AG04450 (cell line): ENCODE measurements at places on chromosomes 1 and 21.

GRCh38 chr21:16891821-16892220 lies 621.0 kb upstream of the CXADR start:
- DNase-seq = peak; percentile 29

- DNase-seq = no peak
These were observed 27.5 kb upstream of the RASAL2 start for GRCh38 chr1:178066296-178066907.

GRCh38 chr21:16084776-16085364 lies 355.1 kb downstream of the USP25 start:
- no peak for DNase-seq

DNA sequence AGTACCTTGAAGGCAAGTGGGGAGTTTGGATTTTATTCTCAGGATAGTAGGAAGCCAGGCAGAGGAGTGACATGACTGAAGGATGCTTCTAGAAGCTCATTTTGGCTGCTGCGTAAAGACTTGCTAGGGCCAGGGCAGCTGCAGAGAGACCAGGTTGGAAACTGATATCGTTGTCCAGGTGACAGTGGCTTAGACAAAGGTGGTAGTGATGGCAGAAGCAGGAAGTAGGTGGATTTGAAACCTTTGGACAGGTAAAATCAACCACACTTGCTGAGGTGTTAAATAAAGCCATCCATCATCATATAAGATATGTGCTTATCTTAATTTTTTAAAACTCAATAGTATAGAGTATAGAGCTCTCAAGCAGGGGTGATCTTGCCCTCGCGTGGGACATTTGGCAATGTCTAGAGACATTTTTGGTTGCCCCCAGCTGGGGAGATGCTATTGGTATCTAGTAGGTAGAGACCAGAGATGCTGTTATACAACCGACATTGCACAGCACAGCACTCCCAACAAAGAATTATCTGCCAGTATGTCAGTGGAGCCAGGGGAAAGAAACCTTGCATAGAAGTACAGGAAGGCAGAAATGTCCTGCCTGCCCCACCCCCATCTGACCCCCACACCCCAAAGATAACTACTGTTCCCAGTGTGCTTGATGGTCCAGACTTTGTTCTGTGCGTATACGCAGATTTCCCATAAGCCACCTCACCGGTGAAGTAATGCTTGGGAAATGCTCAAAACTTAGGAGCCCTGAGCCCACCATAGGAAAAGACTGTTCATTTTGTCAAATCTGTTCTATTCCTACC lies 31.1 kb downstream of the TMEM51 start:
- DNase-seq = no peak

GRCh38 chr1:165492845-165493373 lies 48.0 kb upstream of the RXRG start:
- no peak for DNase-seq

GRCh38 chr1:49364676-49365075 lies 588.0 kb upstream of the BEND5 start:
- DNase-seq = no peak

DNA sequence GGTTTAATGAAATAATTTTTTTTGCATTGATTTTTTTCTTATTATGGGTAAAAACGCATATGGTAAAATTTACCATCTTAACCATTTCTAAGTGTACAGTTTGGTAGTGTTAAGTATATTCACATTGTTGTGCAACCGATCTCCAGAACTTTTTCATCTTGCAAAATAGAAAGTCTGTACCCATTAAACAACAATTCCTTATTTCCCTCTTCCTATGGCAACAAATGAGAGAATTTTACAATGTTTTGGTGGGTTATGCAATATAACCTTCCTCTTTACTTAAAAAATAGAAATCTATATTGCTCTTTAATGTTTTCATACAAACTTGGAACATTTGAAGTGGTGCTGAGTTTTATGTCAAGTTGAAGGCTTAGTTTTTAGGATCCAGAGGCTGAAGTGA lies 26.6 kb downstream of the MAP3K7CL start:
- DNase-seq = no peak

DNA sequence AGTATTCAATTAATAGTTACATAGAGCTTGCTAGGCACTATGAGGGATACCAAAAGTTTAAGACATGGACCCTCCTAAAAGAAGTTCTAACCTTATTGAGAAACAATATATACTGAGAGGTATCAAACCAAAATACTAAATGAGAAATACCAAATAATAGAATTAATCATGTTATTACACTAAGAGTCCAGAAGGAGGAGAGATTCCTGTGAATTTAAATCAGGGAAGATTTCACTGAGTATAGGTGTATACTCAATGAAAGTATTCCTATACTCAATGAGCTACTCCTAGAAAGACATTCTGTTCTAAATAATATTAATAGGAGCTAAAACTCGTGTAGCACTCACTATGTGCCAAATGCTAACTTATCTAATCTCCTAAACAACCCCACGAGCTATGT lies 9.4 kb downstream of the CR1L start:
- DNase-seq = no peak

DNA sequence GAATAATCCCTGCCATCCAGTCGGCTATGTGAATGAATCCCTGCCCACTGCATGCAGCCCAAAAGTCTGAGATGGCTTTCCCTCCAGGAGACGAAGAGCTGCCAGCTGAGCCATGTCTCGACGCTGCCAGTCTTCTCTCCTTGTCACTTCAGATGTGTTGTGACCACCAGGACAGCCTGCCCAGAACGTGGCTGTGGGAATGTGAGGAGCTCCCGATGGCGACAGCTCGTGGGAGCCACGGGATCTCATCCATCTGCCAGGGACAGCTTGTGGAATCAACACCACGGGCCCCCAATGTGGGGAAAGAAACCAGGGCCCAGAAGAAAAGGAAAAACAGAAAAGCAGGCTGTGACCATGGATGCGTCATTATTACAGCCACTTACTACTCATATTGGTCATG lies 67.2 kb downstream of the NFASC start:
- no peak for DNase-seq

GRCh38 chr1:108570128-108570527 lies 10.2 kb downstream of the EEIG2 start:
- DNase-seq = no peak

- no peak for DNase-seq
These were observed 1.1 kb upstream of the SETDB1 start for GRCh38 chr1:150925080-150925479.

- DNase-seq = no peak
These were observed 2.0 kb downstream of the HUNK start for GRCh38 chr21:31874812-31875212.

GRCh38 chr1:220207411-220207810 lies 64.8 kb downstream of the RAB3GAP2 start:
- no peak for DNase-seq

- no peak for DNase-seq
These were observed 33.3 kb upstream of the MUTYH start for GRCh38 chr1:45373573-45373972.

- DNase-seq = no peak
These were observed 567.6 kb downstream of the MRPL39 start for GRCh38 chr21:25039461-25040380.

DNA sequence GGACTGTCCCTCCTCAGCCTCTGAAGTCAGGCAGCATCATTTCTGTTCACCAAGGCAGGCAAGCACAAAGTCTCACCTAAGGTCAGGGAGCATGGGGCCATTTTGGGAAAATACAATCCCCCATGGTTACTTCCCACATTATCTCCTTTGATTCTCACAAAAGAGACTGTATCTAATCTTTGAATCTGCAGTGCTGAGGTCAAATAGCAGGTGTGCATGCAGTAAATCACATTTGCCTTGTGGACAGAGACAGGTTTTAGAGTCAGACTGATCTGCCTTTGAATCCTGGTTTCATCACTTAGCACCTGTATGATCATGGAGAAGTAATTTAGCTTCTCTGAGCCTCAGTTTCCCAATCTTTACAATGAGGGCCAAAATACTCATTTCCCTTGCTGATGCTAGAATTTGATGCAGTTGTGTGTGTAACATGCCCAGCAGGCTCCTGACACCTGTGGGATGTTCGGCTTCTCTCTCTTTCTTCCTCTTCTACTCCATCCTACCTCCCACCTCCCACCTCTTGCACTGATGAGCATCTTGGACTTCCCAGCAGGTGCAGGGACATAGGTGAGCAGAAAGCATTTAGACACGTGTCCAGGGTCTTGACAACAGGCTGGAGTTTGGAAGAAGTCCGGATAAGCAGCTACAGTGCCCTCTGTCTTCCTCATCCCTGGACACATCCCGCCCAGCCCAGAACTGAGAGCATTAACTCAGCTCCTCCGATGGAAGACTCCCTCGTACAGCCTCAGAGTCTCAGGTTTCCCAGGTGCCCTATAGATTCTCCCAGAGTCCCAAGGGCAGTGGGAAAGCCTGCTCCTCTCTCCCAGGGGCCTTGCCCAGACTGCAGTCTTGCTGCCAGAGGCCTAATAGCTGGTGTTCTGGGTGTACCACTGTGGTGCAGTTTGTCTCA lies 18.9 kb downstream of the NENF start:
- DNase-seq = no peak

GRCh38 chr21:40067751-40068150 lies 200.5 kb downstream of the PCP4 start:
- no peak for DNase-seq

GRCh38 chr21:34553151-34553952 lies 41.3 kb upstream of the KCNE1 start:
- DNase-seq = no peak

DNA sequence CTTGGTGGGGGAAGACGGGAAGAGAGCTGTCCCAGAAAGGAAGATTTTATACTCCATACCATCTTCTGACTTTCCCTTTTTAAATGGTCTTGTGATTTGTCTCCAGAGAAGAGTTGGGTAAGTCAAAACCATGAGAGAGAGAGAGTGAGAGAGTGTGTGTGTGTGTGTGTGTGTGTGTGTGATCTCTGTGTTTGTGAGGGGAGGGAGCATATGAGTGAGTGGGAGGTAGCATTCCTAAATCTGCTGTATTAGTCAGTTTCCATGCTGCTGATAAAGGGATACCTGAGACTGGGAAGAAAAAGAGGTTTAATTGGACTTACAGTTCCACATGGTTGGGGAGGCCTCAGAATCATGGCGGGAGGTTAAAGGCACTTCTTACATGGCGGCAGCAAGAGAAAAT lies 102.0 kb upstream of the VANGL1 start:
- no peak for DNase-seq

DNA sequence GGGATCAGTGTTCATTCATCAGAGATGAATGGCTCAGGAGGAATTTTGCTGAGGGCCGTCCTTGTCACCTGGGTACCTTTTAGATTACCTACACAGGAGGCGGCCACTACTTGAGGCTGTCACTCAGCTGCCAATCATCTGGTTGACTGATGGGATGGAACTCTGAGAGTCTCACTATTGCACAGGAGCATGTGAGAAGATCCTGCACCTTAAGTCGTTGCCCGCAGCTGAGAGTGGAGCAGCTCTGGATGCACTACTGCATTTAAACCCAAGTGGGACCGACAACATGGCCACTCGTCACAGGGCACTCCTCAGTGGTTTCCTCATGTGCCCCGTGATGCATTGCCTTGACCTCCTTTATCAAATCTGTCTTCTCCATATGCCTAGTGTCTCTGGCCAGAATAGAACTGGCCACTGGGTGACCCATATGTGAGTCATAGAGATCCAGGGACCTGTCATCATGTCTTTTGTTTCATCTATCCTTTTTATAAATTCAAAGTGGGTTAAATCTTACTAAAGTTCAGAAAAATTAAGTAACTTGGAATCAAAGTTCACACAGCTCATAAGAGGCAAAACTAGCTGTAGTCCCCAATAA lies 165.5 kb downstream of the ZSCAN20 start:
- no peak for DNase-seq

DNA sequence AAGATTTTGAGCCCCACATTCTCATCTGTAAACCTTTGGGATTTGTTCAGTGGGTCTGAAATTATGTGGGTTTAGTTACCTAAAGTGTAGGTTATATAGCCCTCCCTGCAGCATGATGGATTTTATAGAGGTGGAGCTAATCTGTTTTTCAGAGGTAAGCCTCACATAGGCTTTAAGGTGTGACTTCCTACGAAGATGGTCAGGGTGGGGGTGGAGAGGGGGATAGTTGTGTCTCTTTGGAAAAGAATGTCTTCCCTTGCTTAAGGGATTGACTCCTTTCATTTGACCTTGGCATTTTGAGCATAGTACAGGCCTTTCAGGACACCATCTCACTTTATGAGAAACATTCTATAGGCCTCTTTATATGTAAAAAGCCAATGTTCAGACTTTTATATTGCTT lies 3.4 kb downstream of the CACHD1 start:
- no peak for DNase-seq
